ENCODE measurements at places on chromosomes 3 and 15. TPM values are rescaled to one million over a fixed set of nuclear protein-coding genes. Genes with fewer than 3 reads are reported as not detected.

- H3K4me1 ChIP-seq, result no peaks in the 10 kb centered on the region
- no peaks in the 10 kb centered on the region for H3K36me3 ChIP-seq
- H3K27me3 ChIP-seq, result no peaks in the 10 kb centered on the region
- no peak for DNase-seq
- H3K27ac ChIP-seq, result no peak overlapping the region
These were observed 806.6 kb upstream of the LMCD1 start for GRCh38 chr3:7695049-7695448.

GRCh38 chr3:125163739-125164601, 48.6 kb downstream of the SLC12A8 start:
- peaks cover 33% of the 10 kb centered on the region for H3K27me3 ChIP-seq
- peaks cover 2% of the 10 kb centered on the region for H3K4me1 ChIP-seq
- no peaks in the 10 kb centered on the region for H3K36me3 ChIP-seq
- no peak for DNase-seq

- H3K4me3 ChIP-seq, result no peak overlapping the region
- H3K27me3 ChIP-seq, result no peaks in the 10 kb centered on the region
- DNase-seq, result no peak
- H3K27ac ChIP-seq, result no peak overlapping the region
- H3K4me1 ChIP-seq, result peaks cover 2% of the 10 kb centered on the region
These were observed 130.8 kb upstream of the TSPAN3 start for GRCh38 chr15:77201665-77202064.

DNA sequence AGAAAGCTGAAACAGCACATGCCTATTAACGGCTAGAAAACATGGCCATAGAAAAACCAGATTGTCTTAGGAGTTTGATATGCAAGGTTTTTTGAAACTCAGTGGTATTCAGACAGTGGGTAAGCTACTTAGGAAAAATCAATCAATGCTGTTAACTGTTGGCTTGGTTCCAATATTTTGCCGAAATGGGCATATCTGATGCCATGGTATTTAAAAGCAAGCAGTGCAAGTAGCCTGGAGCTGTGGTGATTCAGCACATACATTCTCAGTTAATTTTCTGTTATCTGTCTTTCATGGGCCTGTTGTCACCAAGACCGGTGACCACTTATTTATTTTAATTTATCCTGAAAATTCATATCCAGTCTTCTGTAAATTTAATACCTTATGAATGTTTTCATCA, 17.3 kb upstream of the SUCNR1 start:
- no peaks in the 10 kb centered on the region for H3K36me3 ChIP-seq
- peaks cover 9% of the 10 kb centered on the region for H3K27me3 ChIP-seq
- H3K4me3 ChIP-seq, result no peak overlapping the region
- no peaks in the 10 kb centered on the region for H3K4me1 ChIP-seq
- DNase-seq, result no peak
- no peak overlapping the region for H3K27ac ChIP-seq

- DNase-seq, result no peak
- H3K27me3 ChIP-seq, result no peaks in the 10 kb centered on the region
- H3K4me1 ChIP-seq, result no peaks in the 10 kb centered on the region
- H3K27ac ChIP-seq, result no peak overlapping the region
These were observed 4.6 kb upstream of the CIDEC start for GRCh38 chr3:9884555-9885165.

DNA sequence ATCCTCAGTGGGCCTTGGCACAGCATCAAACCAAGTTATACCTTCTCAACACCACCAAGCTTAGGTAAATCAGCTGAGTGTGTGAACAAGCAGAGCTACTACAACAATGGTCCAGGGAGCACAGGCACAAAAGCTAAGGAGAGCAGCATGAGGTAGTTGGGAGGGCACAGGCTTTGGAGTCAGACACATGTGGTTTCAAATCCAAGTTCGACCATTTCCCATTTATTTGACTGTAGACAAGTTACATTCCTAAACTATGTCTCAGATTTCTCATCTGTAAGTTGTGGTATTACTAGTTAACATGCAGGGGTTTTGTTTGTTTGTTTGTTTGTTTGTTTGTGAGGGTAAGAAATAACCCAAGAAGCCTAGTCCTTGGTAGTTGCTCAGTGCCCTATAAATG, 46.9 kb downstream of the MLH1 start:
- H3K27ac ChIP-seq, result no peak overlapping the region
- no peaks in the 10 kb centered on the region for H3K27me3 ChIP-seq
- no peak overlapping the region for H3K4me3 ChIP-seq
- no peak for DNase-seq
- H3K36me3 ChIP-seq, result peaks cover 62% of the 10 kb centered on the region
- H3K4me1 ChIP-seq, result no peaks in the 10 kb centered on the region

DNA sequence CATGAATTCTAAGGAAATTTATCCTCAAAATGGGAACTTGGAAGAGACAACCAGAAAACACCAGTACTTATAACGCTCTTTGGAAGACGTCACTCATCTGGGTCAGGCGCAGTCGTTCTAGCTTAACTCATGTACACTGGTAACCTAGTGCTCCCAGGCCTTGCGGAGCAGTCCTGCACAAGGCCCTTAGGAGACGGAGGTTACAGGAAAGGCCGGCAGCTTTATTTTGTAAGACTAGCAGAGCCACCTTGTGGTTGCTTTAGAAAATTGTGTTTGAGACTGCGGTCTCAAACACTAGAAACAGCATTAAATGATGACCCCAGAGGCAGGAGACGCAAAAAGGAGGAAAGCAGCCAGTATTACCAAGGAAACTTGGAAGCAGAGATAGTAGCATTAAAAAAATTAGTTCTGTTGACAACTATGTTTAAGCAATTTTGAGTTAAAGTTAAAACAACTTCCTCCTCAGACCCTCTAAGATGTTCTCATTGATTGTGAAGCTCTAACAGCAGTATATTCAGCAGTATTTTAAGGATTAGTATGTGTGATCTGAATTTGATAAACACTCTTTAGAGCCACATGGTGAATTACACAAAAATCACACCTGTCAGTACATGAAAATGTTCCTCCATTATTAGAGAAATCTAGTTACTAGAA, 141.9 kb upstream of the C2CD4B start:
- H3K4me1 ChIP-seq, result peaks cover 5% of the 10 kb centered on the region
- H3K4me3 ChIP-seq, result no peak overlapping the region

DNA sequence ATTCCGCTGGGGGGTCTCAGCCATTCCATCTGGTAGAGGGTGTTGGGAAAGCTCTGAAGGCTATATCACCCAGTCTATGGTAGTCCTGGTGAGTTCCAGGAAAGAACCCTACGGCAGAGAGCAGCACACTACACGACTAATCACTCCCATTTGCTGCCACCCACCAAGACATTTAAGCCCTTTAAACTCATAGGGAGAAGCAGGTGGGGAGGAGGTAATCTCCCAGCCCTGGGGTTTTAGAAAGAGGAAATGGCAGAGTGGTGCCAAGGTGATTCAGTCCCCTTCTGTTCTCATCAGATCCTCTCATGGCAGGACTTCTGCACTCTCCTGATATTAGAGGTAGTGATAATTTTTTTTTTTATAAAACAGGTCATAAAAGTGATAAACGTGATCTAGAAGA, 10.6 kb upstream of the VWA5B2 start:
- H3K27me3 ChIP-seq, result peaks cover 14% of the 10 kb centered on the region
- H3K4me3 ChIP-seq, result no peak overlapping the region
- no peak overlapping the region for H3K27ac ChIP-seq
- H3K36me3 ChIP-seq, result no peaks in the 10 kb centered on the region

The ADAMTS17 gene
- total RNA-seq, result 1.9 TPM

The ATP13A5 gene
- total RNA-seq, result not detected

The CYP8B1 gene
- total RNA-seq, result not detected

The LRRIQ4 gene
- total RNA-seq, result 0.35 TPM

The RASGRP1 gene
- total RNA-seq, result 143 TPM

The PDZRN3 gene
- total RNA-seq, result not detected

The SH3GL3 gene
- not detected for total RNA-seq

Data from activated CD8-positive, alpha-beta memory T cell treated with anti-CD3 and anti-CD28 coated beads, Interleukin-2, amount 10 ng/mL, durations not matched to agents 7 days and 5 days (primary cell).